ENCODE measurements at places on chromosomes 5 and 9.

DNA sequence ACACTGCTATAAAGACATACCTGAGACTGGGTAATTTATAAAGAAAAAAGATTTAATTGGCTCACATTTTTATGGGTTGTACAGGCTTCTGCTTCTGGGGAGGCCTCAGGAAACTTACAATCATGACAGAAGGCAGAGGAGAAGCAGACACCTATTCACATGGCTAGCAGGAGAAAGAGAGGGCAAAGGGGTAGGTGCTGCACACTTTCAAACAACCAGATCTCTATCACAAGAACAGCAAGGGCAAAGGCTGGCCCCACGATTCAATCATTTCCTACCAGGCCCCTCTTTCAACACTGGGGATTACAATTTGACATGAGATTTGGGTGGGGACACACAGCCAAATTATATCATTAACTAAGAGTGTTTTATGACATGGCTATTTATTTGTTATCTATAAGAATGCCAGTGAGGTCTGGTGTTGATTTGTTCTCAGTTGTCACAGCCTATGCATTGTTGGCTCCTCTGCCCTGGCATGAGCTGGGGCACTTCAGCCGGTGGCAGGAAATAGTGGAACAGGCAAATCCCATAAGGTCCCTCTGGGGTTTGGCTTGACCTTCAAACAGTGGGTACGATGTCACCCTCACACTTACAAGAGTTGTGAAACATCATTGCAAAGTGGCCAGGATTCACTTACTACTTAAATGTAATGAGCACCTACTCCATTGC is 44.1 kb downstream of the SPARC start:
- DNase-seq = no peak

- no peak for DNase-seq
Observed at GRCh38 chr5:146948666-146949065, 70.1 kb upstream of the PPP2R2B start.

DNA sequence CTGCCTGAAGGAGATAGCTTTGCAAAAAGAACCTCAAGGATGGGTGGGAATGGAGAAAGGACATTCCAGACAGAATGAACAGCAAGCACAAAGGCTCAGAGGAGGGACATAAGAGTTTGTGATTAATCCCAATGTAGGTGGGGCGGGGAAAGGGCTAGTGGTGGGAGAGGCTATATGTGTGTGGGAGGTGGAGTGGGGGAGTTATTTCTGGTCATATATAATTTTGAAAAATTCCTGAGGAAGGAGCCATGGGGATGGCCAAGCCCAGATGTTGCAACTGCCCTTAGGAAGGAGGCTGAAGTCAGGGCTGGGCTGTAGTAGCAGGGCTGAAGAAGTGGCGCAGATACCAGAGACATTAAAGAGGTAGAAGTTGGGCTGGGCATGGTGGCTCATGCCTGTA is 13.4 kb upstream of the CCL27 start:
- no peak for DNase-seq

DNA sequence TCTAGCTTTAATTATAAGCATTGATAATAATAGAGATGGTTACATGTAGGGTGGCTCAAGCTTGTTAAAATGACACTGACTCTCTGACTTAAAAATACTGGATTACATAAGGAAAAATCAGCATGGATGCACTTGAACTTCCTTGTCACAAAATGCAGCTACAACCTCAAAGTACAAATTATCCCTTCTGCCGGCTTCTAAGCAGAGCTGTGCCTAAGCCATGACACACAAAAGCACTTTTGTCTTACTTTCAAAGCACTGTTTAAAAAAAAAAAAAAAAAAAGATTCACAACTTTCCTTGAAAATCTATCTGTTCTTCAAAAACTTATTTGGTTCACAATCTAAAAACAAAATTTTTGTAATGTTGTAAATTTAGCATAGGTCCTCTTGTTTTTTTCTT is 36.4 kb upstream of the ZFAND5 start:
- DNase-seq = no peak

- DNase-seq = no peak
Observed at GRCh38 chr5:175866377-175866907, 4.9 kb upstream of the CPLX2 start.

GRCh38 chr9:116592970-116593369 is 94.1 kb upstream of the TRIM32 start:
- no peak for DNase-seq

DNA sequence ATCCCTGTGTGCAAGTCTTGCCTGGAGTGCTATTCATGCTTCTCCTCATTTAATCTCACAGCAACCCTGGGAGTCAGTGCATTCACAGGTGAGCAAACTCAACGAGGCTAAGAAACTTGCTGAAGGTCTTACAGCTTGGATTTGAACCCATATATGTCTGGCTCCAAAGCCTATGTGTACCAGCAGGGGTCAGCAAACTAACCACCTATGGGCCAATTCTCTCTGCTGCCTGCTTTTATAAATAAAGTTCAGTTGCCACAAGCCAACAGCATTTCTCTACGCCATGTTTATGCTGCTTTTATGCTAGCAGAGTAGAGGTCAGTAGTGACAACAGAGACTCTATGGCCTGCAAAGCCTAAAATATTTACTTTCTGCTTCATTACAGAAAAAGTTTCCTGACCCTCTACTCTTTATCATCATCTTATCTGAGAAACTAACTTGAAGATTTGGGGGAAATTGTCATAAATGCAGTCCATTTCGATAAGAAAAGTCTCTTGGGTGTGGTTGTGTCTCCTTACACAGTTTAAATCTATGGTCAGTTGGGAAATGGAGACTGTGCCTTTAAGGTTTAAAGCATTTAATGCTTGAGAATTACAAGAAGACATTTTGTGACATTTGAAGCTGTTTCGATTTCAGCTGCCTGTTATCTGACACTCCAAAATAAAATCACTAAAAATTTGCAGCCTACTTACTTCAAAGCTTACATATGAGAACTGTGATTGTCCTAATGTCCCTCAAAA is 137.7 kb downstream of the PRELID2 start:
- no peak for DNase-seq

DNA sequence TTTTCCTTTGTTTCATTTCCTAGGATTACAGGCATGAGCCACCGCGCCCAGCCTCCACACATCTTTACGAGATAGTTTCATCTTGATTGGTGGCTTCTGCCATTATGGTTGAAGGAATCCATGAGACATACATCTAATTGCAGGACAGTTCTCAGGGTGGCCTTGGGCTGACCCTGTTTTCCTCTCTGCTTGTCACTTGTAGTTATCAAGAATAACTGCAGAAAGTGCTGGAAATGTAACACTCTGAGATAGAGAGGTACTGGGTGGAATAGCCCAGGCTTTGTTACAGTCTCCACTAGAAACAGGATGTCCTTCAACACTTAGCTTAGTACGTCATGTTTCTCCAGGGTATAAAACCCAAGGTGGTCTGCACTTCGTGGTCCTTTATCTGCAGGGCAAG is 10.7 kb downstream of the UGT3A2 start:
- no peak for DNase-seq

DNA sequence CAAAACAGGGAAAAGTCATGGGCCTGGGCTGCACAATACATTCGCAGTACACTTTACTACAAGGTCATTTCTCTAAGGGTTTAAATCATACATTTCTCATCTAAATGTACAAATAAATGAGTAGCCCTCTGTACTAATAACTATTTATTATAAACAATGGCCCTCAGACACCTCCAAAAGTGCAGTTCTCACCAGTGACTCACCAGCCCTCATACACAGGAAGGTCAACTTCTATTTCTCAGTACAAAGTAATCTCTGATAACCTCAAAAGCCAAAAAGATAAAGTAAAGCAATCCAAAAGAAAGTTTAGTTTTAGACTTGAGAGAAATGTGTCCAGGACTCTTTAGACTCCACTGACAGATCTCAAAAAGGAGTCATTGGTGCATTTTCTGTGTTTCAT is 1258.1 kb upstream of the CDH6 start:
- no peak for DNase-seq

GRCh38 chr5:154421868-154422267 is 23.9 kb upstream of the SAP30L start:
- no peak for DNase-seq

GRCh38 chr5:176355400-176356178 is 6.0 kb downstream of the KIAA1191 start:
- no peak for DNase-seq

- DNase-seq = no peak
Observed at GRCh38 chr9:12503606-12504122, 189.5 kb upstream of the TYRP1 start.

- no peak for DNase-seq
Observed at GRCh38 chr5:124902097-124902821, 155.8 kb upstream of the ZNF608 start.

DNA sequence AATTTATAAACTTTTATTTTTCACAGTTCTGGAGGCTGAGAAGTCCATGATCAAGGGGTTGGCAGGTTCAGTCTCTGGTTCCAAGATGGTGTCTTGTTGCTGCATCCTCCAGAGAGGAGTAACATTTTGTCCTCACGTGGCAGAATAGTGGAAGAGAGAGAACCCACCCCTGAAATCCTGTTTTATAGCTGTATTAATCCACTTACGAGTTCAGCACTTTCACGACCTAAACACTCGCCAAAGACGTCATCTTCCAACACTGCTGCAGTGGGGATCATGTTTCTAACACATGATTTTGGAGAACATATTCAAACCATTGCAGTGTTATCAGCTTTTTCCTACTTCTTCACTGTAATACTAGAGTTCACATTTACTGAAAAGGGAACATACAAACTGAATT is 233.0 kb upstream of the ATP10B start:
- DNase-seq = no peak

DNA sequence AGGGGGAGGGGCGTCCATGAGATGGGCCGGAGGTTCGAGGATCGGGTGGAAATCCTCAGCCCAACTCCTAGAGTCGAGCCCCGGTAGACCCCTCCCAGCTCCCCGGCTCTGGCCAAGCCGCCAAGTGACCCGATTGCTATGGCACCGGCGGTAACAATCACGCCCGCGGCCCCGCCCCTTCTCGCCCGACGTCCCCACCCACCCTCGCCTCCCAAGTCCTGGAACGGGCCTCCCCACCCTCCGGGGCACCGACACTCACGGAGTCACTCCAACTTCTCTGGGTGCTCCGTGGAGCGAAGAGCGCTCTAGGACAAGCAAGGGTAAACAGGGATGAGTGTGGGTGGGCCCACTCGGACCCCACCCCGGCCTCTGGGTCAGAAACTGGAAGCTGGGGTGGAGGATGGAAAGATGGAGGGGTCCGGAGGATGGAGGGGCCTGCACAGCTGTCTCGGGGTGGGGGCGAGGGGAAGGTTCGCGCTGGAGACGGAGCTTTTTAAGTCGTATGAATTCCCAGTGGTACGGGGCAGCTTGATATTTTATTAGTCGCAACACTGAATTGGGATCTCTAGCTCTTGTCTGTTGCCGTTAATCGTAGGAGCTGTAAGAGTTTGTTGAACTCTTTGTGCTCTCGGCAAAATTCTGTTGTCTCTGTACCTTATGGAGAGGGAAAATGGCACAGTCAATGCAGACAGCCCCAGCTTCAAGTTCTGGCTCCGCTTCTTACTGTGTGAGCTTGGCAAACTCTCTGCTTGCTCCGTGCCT is at the start of gene SPACA9:
Gene SPACA9, plus strand, starts transcription at position 204 of the 762 bp plus-strand sequence. CDS start 5,050 bp downstream, outside the sequence.
- DNase-seq = no peak

- DNase-seq = no peak
Observed at GRCh38 chr9:133463234-133463863, 3.6 kb downstream of the CACFD1 start.

DNA sequence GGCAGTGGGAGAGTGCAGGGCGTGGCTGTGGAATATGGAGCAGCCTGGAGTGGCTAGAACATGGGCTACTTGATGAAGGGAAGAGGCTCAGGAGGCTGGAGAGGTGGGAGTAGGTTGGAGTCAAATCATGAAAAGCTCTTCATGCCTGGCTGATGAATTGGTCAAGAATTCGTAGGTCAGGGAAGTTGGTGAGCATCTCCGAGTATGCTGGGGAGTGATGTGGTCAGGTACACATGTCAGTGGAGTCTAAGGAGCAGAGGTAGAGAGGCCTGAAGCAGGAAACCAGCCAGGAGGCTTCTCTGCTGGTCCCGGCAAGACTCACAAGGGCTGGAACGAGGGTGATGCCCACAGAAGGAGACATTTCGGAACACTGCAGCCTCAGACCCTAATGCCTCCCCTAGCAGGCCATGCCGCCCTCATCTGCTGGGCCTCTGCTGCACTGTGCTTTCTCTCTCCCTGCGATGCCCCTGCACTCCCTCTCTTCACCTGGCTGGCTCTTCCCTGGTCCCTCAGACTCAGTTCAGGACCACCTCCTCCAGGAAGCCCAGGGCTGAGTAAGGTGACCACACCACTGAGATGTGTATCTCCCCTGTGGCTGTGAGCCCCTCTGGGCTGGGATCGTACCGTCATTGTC is 33.6 kb downstream of the TMOD1 start:
- no peak for DNase-seq

- DNase-seq = no peak
Observed at GRCh38 chr5:149895416-149896345, 48.9 kb downstream of the PDE6A start.

DNA sequence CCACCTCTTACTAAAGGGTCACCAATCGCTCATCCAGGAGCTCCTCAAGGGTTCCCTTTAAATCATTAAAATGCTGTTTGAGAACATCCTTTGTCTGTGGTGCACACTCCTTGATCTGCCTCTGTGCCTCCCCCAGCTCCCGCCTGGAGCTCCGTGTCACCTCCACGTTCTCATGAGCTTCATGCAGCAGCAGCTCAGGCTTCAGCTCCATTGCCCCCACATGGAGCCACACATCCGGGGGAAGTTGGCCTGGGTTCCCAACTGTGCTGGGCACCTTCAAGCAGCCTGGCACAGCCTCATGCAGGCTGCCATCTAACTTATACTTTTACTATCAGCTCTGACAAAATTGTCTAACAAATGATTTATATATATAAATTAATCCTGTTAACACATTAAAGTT is 585.8 kb upstream of the FAM174A start:
- DNase-seq = no peak

DNA sequence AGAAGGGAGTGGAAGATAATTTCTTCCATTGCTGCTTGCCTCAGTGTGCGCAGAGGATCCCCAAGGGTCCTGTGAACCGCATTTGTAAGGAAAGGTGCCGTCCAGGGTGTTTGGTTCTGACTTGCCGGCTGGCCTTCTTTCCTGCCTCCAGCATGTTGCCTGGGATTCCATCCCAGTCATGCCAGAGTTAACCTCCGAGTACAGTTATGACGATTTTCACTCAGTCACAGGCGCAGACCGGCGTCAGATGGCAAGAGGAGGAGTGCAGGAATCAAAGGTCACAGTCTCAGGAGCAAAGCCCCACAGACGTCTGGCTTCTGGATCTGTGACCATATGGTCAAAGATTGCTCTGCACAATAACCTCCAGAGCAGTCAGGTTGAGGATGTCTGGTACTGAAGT is 5.9 kb upstream of the GADD45G start:
- no peak for DNase-seq

- DNase-seq = no peak
Observed at GRCh38 chr5:112880219-112880964, 19.3 kb downstream of the SRP19 start.

DNA sequence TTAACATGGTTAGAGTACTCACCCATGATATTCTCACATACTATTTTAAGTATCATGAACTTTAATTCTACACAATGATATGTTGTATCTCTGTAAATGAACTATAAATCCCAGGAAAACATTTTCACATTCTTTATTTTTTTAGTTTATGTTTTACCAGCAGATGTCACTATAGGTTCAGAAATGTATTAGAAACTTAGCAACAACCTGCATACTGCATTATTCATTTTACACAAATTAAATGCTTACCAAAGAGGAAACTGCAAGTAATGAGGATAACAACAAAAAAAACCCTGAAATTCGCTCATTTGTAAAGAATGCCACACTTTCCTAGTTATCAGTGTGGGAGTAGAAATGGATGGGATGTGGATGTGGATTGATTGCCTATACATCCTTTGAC is 217.5 kb upstream of the OTULINL start:
- no peak for DNase-seq
